ENCODE measurements at places on chromosomes 3 and 15. TPM values are rescaled to one million over a fixed set of nuclear protein-coding genes. Genes with fewer than 3 reads are reported as not detected.

Gene TMC3
- total RNA-seq, result not detected

Gene CXCR6
- total RNA-seq, result not detected

Gene RLBP1
- total RNA-seq, result 0.17 TPM

Gene FRMD5
- total RNA-seq, result 17.5 TPM

Gene FBXW12
- not detected for total RNA-seq

Gene PDZRN3
- total RNA-seq, result 14.3 TPM

Gene SRGAP3
- 27.2 TPM for total RNA-seq

Gene ITPR1
- 33.2 TPM for total RNA-seq

Gene CCDC54
- not detected for total RNA-seq

Gene SPESP1
- total RNA-seq, result not detected

Gene NTRK3
- not detected for total RNA-seq

Gene KNG1
- not detected for total RNA-seq

Gene TBCCD1
- total RNA-seq, result 23.7 TPM

Gene CCDC80
- 56.8 TPM for total RNA-seq

Gene RNU5B-1
- total RNA-seq, result not detected

Gene XCR1
- total RNA-seq, result not detected

Gene HDAC11
- 17.2 TPM for total RNA-seq

Gene RASGRF1
- 0.86 TPM for total RNA-seq

Gene SLC25A26
- 25.8 TPM for total RNA-seq

DNA sequence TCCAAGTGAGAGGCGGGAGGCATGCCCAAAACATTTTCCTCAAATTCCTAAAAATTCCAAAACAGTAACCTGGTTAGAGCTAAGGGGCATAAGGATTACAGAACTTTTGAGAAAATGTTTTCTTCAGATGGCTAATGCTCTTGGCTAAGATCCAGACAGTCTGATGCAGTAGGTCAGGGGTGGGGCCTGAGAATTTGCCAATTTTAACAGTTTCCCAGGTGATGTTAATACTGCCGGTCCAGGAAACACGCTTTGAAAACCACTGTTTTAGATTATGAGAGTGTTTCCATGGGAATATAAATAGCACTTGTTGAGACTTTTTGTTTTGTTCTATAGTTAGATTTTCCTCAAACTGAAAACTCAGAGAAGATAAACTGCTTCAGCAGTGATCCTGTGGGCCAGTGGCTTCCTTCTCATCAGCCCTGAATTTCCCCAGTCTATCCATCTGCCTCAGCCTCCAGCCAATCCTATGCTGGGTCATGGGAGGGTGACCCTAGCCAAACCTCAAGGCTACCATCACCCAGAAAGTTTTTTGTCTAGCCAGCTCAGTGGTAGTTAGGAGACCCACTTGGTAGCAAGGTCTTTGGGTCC, 71.6 kb upstream of the ACP3 start:
- peak; percentile 68 for DNase-seq

- DNase-seq, result no peak
These were observed 90.5 kb downstream of the TGFBR2 start for GRCh38 chr3:30696896-30697295.

DNA sequence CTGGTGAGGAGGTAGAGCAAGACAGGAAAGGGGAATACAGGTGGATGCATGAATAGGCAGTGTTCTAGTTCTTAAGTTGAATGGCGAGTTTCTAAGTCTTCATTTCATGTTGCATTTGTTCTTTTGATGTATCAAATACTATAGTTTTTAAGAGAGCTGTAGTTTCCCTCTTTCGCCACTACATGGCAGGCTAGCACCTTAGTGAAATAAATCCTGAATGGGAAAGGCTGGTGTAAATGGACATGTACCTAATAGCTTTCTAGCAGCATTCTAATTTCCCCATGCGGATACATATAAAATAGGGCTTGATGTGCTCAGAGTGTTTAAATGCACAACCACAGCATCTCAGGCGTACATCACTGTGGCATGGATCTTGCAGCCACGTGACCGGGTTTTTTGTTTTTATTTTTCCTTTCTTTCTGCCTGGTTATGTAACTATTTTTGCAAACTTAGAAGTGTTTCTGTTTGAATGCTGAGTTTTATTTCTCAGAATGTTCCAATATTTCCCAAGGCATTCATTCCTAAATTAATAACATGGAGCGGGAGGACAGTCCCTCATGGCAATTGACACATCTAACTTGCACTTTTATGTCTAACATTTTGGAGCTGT, 23.5 kb upstream of the CLN6 start:
- DNase-seq, result peak; percentile 76

- peak; percentile 37 for DNase-seq
These were observed 627 bp downstream of the ACAD11 start for GRCh38 chr3:132659000-132659364.

GRCh38 chr15:77002954-77003912, 8.3 kb downstream of the PSTPIP1 start:
- DNase-seq, result no peak

GRCh38 chr3:162738784-162739183, 1242.2 kb downstream of the OTOL1 start:
- no peak for DNase-seq

DNA sequence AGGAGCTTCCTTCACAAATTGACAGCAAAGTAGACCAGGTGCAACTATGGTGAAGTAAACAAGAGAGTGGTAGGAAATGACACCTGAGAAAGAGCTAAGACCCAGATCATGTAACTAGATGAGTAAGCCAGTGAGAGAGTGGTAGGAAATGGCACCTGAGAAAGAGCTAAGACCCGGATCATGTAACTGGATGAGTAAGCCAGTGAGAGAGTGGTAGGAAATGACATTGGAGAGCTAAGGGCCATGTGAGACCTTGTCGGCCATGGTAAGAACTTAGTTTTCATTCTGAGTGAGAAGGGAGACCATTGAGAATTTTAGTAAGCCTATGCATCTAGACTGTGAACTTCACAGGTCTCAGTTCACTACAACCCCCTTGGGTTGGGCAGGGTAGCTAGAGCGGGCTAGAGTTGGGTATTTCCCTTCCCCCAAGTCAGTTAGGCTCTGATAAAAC, 5.4 kb upstream of the SENP7 start:
- DNase-seq, result peak; percentile 84

GRCh38 chr3:146067048-146067447, 93.9 kb downstream of the PLOD2 start:
- peak; percentile 50 for DNase-seq

DNA sequence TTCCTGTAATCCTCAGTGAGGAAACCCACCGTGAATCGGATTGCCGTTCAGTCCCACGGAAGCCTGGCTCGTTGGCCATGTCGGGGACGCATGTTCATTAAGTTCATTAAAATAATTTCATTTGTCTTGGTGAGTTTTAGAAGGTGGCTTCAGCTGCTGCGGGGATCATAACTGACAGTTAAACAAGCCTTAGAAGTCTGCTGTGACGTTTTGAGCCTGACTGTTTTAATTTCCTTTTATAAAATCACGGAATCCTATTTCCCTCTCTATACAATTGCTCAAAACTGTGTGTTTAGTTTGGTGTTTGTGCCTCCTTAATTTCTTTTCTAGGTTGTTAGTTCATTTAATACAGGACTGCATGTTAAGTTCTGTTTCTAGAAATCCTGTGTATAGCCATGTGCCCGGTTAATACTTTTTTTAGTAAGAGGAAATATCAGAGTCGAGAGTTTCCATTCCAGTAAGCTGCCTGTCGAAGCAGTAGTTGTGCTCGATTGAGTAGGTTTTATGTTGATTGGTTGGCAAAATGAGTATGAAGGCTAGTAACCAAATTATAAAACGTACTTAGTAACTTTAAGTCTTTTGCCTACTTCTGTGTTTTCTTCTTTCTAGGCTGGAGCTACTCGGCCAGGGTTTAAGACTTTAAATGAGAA, 705 bp downstream of the NIPA2 start:
- DNase-seq, result no peak

DNA sequence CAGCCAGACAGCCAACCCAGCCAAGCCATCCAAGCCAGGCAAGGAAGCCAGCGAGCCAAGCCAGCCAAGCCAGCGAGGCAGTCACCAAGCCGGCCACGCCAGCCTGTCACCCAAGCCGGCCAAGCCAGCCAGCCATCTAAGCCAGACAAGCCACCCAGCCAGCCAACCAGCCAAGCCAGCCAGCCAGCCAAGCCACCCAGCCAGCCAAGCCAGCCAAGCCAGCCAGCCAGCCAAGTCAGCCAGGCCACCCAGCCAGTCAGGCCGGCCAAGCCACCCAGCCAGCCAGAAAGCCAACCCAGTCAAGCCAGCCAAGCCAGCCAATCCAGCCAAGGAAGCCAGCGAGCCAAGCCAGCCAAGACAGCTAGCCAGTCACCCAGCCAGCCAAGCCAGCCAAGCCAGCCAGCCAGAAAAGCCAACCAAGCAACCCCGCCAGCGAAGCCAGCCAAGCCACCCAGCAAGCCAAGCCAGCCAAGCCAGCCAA, 201.2 kb downstream of the GOLGA6L6 start:
- peak; percentile 17 for DNase-seq

- peak; percentile 85 for DNase-seq
These were observed 7.5 kb upstream of the UACA start for GRCh38 chr15:70770863-70771262.

GRCh38 chr3:71421475-71421819, 162.1 kb downstream of the FOXP1 start:
- DNase-seq, result no peak

DNA sequence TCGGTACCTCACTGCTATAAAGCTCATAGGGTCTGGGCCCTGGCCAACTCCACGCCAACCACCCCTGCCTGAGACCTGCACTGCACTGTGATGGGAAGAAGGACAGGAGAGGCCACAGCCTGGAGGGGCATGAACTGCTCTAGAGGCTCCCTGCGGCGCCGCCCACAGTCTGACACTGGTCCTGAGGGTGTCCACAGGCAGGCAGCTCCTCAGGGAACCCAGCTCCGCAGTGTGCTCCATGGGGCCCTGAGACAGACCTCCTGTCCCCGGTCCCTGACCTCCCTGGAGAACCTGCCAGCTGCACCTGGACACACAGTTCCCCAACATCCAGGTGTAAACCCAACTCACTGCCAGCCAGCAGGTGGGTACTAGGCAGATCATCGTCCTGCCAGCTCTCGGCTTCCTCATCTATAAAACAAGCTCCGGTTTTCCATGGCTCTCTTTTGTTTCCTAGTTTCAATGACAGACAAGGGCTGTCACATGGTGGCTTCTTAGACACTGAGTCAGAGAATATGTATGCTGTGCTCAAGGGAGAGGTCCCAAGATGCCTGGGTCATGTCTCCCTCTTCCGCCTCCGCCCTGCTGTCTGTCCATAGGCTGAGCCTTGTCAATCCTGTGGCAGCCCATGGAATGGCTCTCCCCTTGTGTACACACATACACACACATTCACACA, 5.1 kb upstream of the HAPLN3 start:
- no peak for DNase-seq

GRCh38 chr15:49644364-49644794, 23.5 kb downstream of the DTWD1 start:
- no peak for DNase-seq

- no peak for DNase-seq
These were observed 13.3 kb downstream of the NCEH1 start for GRCh38 chr3:172697558-172697957.

GRCh38 chr15:81002009-81002330, 1.2 kb downstream of the TLNRD1 start:
- DNase-seq, result no peak

- DNase-seq, result no peak
These were observed 31.2 kb downstream of the INTS14 start for GRCh38 chr15:65579762-65580161.

- no peak for DNase-seq
These were observed 33.4 kb downstream of the PRKCD start for GRCh38 chr3:53194210-53195065.

DNA sequence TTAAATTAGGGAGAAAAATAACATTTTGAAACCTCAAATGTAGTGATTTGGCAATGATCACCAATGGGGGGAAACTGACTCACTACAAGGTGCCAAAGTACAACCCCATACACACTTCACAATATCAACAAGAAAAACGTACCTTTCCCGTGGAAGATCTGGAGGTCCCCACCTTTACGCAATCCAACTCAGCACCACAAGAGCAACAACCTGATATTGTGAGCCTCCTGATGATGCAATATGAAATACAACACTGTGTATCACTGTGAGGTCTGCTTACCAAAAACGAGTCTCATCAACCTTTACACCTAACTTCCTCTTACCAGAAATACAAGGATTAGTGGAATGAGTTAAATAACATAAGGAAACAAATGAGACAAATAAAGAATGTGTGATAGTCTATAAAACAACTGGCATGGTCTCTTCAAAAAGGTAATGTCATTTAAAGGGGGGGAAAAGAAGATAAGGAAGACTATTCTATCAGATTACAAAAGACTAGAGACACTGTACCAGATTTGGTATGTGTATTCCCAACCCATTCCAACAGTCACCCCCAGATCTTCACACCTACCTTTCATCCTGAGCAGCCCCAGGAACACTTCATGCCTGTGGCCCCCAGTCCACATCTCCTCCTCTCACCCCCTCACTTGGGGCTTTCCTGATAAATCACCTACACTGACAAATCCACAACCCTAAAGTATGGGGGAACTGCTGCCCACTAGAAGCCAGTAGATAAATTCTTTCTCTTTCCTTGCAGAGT, 27.7 kb downstream of the DLG1 start:
- DNase-seq, result no peak

GRCh38 chr3:171775943-171776342, 34.3 kb downstream of the PLD1 start:
- DNase-seq, result no peak

GRCh38 chr3:4674216-4674615, 181.1 kb downstream of the ITPR1 start:
- no peak for DNase-seq

- no peak for DNase-seq
These were observed 66.3 kb downstream of the GTPBP8 start for GRCh38 chr3:113057117-113057516.

DNA sequence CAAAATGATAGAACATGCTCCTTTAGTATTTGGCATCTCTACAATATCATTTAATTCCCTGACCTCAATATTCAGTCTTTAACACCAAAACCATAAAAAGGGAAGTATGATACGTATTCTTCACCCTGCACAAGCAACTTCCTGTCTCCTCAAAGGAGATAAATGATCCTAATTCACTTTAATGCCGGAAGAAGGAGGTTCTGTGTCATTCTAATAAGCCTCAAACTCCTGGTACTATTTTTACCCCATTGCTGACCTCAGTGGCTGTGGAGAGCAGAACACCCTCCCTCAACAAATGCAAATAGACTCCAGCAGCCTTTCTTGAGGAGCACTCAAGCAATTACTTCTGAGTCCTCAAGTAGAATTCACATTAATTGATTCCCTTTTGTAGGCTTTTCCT, 173.3 kb downstream of the TMEM108 start:
- DNase-seq, result no peak

DNA sequence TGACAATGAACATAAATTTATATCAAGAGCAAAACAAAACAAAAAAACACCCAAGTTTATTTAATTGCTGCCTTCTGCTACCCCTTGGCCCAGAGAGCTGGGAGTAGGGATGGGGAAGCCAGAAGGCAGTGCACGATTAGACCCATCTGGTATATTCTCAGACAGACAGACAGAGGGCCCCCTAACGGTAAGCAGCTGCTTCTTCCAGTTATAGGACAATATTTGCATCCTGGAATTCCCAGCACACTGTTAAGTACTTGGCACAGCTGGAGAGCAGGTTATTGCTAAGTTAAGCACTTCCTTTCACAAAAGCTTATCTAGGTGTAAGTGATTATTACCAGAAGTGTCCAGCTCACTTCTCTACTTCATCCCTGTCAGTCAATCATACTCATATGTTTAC, 39.3 kb downstream of the C2CD4B start:
- peak; percentile 60 for DNase-seq

GRCh38 chr3:17535274-17535673, 207.2 kb downstream of the TBC1D5 start:
- DNase-seq, result no peak

GRCh38 chr3:18716821-18717220, 291.7 kb upstream of the SATB1 start:
- DNase-seq, result no peak

GRCh38 chr15:90210593-90210992, 9.5 kb downstream of the SEMA4B start:
- no peak for DNase-seq
